ENCODE measurements at places on chromosomes 1 and 21.

- no peak overlapping the region for H3K4me3 ChIP-seq
- no peaks in the 10 kb centered on the region for H3K36me3 ChIP-seq
- H3K27me3 ChIP-seq = no peaks in the 10 kb centered on the region
- no peak for DNase-seq
- no peaks in the 10 kb centered on the region for H3K4me1 ChIP-seq
Measured at GRCh38 chr1:158354255-158354654, 561 bp downstream of the CD1E start.

DNA sequence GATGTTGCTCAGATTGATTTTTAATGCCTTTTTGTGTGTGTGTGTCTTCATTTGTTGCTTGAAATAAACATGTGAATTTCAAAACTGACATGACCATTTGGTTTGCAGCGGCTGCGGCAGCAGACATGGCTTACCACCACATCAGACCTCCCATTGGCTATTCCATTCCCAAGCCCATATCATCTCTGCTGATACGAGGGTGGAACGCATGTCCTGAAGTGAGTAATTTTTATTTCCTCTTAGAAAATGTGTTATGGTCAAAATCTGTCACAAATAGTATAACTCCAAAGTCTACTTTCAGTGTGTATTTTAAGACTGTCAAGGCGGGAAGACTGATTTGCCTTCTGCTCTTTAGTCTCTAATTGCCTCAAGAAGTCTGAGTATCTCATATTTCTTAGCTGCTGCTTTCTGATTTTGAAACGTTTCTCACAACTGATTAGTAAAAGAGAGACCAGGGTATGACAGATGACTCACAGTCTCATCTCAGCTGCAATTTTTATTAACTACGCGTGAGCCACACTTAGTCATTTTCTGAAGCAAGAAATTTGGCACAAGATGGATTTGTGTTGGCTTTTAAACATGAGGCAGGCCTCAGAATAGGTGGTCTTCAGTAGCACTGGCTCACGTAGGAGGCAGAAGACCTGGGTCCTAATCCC is 49.0 kb downstream of the LRRC53 start:
- no peak overlapping the region for H3K27ac ChIP-seq
- H3K36me3 ChIP-seq = no peaks in the 10 kb centered on the region
- H3K4me1 ChIP-seq = no peaks in the 10 kb centered on the region
- no peak for DNase-seq
- no peaks in the 10 kb centered on the region for H3K27me3 ChIP-seq
- H3K4me3 ChIP-seq = no peak overlapping the region

- H3K4me3 ChIP-seq = no peak overlapping the region
- no peak overlapping the region for H3K27ac ChIP-seq
- peaks cover 29% of the 10 kb centered on the region for H3K4me1 ChIP-seq
- no peak for DNase-seq
- no peaks in the 10 kb centered on the region for H3K27me3 ChIP-seq
- H3K36me3 ChIP-seq = no peaks in the 10 kb centered on the region
Measured at GRCh38 chr21:17537299-17537698, 24.5 kb downstream of the CXADR start.

GRCh38 chr1:225949041-225949440 is 8.0 kb upstream of the LEFTY2 start:
- H3K36me3 ChIP-seq = no peaks in the 10 kb centered on the region
- no peak for DNase-seq
- H3K4me3 ChIP-seq = no peak overlapping the region
- no peaks in the 10 kb centered on the region for H3K4me1 ChIP-seq
- no peak overlapping the region for H3K27ac ChIP-seq

DNA sequence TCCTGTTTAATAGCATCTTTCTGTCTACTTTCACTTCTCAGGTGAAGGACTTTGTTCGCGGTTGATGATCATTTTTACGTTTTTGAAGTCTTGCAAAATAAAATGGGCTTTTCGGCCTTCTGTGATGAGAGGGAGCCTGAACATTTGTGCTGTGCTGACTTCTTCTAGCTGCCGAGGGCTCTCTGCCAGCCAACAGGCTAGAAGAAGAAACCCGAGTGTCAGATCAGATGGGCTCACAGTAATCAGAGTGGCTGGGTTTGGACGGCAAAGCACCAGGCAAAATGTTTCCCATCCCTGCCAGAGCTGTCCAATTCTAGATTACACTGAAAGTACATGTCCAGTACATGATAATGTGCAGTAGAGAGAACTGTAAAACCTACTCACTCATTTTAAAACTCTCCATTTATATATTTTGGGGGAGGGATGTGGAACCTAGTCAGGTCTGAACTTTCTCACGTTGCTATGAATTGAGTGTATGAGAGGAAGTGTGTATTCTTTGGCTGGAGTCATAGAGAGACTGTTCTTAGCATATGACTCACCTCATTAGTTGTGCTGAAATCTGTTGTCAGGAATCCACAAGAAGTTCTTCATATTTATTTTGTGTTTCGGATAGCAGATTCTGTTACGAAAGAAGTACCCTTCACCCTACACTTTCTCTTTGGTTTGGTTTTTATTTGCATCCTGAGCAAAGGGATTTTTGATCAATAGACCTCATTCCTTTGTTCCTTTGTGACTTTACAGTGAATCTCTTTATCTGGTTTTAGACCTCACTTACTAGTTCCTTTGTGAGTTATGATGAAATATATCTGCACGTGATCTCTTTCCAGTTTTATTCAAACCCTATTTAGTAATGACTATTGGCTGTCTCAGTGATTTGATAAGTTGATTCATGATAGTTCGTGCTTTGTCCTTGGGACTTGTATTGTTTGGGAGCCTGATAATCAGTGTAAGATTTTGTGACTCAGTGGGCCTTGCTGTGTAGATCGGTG is 4.8 kb downstream of the ATP1A1 start:
- DNase-seq = peak; percentile 56
- peak overlapping the region; percentile 96 for H3K27ac ChIP-seq
- peaks cover 86% of the 10 kb centered on the region for H3K4me1 ChIP-seq
- peak overlapping the region; percentile 84 for H3K4me3 ChIP-seq
- H3K27me3 ChIP-seq = no peaks in the 10 kb centered on the region
- H3K36me3 ChIP-seq = no peaks in the 10 kb centered on the region

DNA sequence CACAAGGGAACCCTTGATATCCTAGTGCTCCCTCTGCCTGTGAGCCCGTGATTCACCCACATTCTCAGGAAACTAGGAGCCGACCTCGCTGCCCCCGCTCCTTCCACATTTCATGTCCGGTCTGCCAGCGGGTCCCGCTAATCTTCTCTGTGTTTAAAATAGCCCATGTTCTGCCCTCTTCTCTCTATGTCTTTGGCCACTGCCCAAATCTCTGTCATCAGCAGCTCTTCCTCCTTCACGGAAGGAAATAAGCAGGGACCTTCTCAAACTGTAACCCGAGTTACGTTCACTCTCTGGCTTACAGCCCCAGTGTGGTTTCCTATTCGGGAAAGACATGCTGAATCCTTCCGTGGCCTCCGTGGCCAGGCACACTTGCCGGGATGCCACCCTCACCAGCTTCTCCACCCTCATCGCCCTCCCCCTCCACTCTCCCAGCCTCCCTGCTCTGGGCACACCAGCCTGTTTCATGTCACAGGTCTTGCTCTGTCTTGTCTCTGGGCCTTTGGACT is 21.1 kb upstream of the UBXN10 start:
- H3K36me3 ChIP-seq = no peaks in the 10 kb centered on the region
- peak overlapping the region; percentile 18 for H3K27ac ChIP-seq
- H3K4me3 ChIP-seq = no peak overlapping the region
- H3K4me1 ChIP-seq = peaks cover 7% of the 10 kb centered on the region
- DNase-seq = no peak

DNA sequence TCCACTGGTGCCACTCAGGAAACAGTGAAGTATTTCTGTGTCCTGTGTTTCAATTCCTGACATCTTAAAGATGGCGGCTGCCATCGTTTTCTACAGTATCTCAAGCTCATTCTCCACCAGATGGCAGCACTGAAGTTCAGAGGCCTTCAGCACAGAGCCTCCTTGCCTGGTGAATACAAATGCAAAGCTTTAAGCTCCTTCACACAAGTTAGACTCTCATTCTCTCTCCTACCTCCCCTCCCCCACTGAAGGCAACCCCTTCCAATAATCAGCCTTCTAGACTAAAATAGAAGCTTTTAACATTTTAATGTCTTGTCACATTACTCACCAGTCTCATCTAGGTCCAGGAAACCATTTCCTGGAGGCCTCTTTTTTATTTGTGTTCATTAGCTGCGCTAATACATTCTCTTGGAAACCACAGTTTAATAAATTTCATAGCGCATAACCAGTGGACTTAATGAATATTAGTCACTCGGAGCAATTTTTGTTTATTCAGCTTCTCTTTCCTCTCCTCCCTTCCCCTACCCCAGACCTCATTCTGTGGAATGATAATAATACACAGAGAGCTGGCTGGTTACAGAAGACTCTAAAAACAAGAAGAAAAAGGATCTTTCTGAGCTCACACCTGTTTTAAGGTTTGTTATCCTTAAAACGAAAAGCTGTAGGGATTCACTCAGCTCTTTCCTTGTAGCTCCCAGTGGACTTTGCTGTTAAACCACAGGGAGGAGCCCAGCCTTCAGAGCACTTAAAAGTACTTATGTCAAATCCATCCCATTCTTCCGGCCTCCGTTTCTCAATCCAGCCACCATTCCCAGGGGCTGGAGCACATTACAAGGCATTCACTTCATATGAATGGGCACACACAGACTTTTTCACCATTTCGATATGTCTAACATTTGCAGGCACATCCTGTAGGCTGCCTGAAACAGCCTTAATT is 384.9 kb downstream of the HLX start:
- no peak overlapping the region for H3K27ac ChIP-seq
- H3K36me3 ChIP-seq = no peaks in the 10 kb centered on the region
- H3K4me1 ChIP-seq = no peaks in the 10 kb centered on the region
- DNase-seq = no peak
- no peak overlapping the region for H3K4me3 ChIP-seq
- no peaks in the 10 kb centered on the region for H3K27me3 ChIP-seq

DNA sequence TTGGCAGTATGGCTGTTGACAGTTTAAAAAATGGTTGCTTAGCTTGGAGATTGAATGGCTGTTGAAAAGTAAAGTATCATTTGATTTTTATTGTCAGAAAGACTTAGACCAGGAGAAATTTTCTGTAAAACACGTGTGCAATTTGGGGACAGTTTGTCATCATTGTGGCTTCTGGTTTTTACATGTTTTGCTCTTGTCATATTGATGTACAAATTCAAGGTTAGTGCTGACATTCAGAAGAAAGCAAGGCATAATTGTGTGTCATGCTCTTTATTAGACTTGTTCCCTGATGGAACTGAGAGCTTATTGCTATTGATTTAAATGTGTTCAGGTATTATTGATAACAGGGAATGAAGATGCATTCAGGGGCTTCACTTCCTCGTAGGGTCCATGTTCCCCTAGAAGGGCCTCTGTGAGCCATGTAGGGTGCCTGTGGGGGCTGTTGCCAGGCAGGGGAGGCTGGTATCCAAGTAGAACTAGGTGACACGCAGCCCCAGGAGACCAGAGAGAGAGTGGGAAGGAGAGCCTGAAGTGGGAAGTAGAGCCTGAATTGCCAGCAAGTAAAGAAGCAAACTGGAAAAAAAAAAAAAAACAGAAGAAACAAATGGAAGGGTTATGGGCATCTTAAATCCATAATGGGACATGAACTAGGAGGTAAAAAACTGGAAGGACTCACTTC is 32.7 kb upstream of the PLXNA2 start:
- H3K4me3 ChIP-seq = no peak overlapping the region
- H3K36me3 ChIP-seq = no peaks in the 10 kb centered on the region

DNA sequence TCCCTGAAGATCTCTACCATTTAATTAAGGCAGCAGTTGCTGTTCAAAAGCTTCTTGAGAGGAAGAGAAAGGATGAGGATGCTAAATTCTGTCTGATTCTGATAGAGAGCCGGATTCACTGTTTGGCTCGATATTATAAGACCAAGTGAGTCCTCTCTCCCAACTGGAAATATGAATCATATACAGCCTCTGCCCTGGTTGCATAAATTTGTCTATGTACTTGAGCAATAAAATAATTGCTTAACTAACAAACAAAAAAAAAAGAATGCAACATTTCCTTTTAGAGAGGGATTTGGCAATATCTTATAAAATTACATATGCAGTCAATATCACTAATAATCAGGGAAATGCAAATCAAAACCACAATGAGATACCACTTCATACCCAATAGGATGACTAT is 26.8 kb downstream of the ALDH9A1 start:
- no peaks in the 10 kb centered on the region for H3K27me3 ChIP-seq
- DNase-seq = no peak
- H3K4me3 ChIP-seq = no peak overlapping the region
- H3K27ac ChIP-seq = no peak overlapping the region
- peaks cover 7% of the 10 kb centered on the region for H3K4me1 ChIP-seq

DNA sequence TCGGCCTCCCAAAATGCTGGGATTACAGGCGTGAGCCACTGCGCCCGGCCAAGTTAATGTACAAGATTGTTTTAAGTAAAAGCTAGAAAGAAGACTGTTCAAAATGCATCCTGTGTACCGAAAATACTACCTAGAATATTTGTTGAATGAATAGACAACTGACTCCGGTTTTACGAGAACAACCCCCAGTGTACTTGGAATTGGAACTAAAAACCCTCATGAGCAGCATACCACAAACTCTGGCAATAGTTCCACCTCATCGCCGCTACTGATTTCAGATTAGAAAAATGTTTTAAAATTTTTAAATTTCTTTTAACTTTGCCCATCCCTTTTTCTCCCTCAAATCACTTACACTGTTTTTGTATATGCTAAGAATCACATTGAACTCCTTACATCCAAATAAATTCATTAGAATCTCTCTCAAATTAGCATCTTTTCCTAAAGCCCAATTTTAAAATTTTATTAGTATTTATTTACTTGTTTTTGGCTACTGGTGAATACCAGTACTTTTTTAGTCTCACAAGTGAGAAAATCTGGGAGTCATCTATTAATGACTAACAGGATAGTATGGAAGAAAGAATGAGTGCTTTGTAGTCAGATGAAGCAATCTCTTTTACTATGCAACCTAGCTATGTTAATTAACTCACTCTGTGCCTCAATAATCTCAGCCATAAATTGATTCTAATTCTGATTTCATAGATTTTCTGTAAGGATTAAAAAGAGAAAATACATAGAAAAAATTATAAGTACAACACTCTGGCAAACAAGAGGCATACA is 95.1 kb downstream of the GPATCH2 start:
- DNase-seq = no peak
- H3K4me1 ChIP-seq = no peaks in the 10 kb centered on the region
- no peak overlapping the region for H3K4me3 ChIP-seq
- H3K27me3 ChIP-seq = no peaks in the 10 kb centered on the region
- H3K36me3 ChIP-seq = no peaks in the 10 kb centered on the region

GRCh38 chr1:19483261-19483660 is 2.1 kb downstream of the CAPZB start:
- H3K27me3 ChIP-seq = no peaks in the 10 kb centered on the region
- no peak for DNase-seq
- peak overlapping the region; percentile 94 for H3K4me3 ChIP-seq
- H3K36me3 ChIP-seq = peaks cover 32% of the 10 kb centered on the region

GRCh38 chr1:64923294-64923718 is 43.0 kb downstream of the JAK1 start:
- H3K27ac ChIP-seq = peak overlapping the region; percentile 2
- no peaks in the 10 kb centered on the region for H3K27me3 ChIP-seq
- no peak for DNase-seq
- H3K36me3 ChIP-seq = no peaks in the 10 kb centered on the region
- H3K4me3 ChIP-seq = no peak overlapping the region
